ENCODE measurements at places on chromosomes 5 and 9.

GRCh38 chr9:38296807-38297206, 95.7 kb upstream of the ALDH1B1 start:
- DNase-seq = no peak

DNA sequence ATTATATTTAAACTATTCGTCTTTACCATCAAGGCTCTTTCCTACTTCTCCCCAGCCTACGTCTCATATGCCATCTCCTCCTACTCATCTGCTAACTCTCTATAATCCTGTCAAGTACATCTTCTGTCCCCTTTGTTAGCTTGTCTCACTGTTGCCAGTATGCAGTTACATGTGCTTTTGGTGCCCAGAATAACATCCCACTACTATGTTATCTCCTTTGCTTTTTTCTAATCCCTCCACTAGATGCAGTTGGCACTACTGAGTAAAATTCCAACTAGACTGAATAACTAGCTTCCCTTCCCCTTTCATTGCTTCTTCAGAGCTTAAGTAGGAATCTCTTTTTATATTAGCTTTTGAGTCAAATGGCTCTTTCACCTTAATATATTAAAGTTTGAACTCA, 3.0 kb upstream of the ARRDC3 start:
- no peak for DNase-seq

- peak; percentile 20 for DNase-seq
Observed at GRCh38 chr5:78300464-78301045, 6.1 kb upstream of the AP3B1 start.

GRCh38 chr9:68492806-68493205, 47.9 kb downstream of the TMEM252 start:
- DNase-seq = peak; percentile 98

DNA sequence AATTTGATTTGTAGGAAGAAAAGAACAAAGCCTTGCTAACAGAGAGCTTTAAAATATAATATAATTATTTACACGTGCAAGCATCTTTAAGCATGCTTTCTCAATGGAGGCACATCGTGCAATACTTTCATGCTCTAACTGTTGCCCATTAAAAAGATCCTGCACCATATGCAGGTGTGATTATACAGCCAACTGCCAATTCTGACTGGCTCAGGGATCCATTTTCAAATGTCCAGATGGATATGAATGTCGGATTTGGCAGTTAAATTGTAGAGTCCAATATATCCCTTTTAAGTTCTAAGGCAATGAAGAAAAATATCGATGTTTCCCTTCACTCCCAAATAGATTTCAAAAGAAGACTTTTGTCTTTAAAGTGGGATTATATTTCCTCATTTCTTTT, 416.4 kb upstream of the CD180 start:
- peak; percentile 86 for DNase-seq

DNA sequence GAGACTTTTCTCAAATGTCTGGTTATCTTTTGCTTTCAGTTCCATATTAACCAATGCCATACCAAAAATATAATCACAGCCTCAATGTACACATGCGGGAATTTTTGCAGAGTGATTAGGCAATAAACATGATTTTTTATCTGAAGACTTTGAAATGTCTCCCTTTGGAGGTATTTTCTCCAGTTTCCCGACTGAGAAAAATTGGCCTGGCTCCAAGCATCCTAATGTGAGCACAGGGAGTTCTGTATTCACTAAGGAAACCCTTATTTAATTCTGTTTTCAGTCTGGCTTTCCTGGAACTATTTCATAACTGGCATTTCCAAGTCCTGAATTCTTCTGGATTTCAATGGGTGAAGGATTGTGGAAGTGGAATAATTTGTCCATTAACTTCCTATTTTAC, 8.5 kb downstream of the HCN1 start:
- DNase-seq = peak; percentile 58

DNA sequence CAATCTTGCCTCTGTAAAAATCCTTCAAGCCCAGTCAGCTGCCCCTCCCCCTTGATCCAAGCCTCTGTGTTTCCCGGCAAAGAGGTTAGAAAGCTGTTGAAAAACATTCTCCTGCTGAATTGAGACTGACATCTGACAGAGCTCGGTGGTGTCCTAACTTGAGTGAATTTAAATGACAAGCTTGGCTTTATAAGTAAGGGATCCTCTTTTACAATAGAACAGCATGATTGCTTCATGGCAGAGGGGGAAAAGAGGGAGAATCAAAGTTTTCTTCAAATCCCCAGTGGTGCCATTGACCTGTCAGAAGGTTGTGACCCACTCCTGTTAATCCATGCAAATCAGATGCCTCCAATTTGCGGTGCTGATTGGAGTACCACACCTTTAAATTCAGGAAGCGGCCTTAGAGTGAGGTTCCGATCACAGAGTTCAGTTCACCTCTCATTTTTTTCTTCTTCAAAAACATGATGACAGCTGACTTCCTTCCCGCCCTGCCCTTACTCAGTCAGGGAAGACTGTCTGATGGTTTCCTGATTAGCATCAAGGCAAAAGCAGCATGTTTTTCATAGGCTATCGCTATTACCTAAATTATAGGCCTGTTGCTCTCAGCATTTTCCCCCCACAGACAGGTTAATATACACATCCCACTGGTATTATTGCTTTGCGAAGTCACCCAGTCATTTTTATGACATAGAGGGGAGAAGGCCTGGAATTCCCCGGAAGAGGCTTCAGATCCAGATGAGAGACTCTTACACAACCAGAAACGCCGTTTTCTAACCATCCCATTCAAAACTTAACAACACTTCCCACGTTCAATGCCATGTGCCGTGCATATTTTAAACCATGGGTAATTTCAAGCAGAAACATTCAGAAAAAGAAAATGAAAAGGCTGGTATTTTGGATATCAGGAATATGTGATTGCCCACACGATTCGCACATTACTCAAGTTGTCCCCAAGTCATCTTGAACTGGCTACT, 141.4 kb downstream of the EBF1 start:
- no peak for DNase-seq

DNA sequence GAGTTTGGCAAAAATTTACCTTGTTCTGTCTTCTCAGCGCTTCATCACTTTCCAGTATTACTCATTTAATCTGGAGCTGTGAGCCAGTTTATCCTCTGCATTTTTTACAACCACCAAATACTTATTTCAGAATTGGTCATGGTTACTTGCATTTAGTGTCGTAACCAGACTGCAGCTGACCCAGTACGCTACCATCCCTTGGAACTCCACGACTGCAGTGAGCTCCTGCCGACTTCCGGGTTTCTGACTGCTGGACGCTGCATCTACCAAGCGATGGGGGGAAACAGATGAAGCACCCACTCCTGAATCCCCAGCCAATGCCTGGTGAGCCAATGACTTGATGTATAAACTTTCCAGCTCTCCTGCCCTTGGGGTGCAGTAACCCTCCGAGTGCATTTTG, 174.4 kb upstream of the PRLR start:
- no peak for DNase-seq

DNA sequence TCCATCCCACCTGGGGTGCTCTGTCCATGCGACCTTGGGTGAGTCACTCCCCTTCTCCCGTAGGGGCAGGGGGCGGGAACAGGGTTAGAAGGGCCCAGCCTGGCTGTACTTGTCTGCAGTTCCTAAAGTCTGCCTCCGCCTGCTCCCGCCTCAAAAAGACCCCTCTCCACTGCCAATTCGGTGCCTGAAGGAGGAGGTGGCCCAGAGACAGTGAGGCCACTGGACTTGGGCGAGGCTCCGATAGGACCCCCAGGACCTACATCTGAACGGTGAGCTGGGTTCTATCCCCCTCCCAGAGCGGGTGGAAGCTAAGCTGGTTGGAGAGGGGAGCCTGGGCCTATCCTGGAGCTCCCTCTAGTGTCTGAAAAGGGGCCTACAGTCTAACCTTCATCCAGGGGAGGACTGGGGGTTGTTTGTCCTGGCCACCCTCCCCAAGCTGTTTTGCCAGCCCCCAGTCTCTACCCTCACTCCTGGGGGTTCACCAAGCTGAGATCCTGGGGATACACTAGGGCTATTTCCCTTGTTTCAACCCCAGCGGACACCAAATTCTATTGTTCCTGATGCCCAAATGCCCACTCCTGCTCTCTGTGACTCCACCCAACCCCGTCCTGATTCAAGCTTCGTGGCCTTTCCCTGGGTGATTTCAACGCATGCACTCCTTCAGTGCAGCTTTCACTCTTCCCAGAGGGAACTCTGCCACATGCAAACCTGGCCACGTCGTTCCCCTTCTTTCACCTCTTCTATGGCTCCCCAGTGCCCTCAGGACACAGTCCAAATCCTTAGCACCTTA, 6.1 kb upstream of the CRB2 start:
- peak; percentile 65 for DNase-seq

DNA sequence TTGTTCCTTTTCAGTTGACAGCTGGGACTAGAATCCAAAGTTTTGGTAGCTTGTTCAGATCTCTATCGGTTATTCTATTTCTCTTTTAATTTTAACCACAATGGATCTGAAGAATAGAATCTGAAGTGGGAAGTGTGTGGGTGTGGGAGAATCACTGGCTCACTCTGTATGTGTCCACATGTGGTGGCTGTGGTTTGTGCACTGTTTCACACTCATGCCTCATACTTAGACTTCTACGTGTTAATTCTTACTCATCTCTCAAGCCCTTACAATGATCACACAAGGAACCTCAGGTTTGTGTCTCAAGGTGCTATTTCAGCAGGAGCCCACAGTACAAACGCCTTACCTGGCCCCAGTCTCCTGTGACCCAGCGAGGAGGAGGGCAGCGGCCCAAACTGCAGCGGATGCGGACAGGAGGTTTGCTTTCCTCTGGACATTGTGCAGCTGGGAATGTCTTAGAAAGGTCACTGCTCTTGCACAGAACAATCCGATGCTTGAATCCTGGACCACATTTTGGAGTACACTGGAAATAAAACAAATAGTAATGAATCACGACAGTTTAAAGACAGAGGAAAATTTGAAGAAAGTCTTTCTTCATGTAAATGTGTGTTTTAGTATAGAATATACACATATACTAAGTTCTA, 309.1 kb downstream of the ADAMTS6 start:
- DNase-seq = no peak

DNA sequence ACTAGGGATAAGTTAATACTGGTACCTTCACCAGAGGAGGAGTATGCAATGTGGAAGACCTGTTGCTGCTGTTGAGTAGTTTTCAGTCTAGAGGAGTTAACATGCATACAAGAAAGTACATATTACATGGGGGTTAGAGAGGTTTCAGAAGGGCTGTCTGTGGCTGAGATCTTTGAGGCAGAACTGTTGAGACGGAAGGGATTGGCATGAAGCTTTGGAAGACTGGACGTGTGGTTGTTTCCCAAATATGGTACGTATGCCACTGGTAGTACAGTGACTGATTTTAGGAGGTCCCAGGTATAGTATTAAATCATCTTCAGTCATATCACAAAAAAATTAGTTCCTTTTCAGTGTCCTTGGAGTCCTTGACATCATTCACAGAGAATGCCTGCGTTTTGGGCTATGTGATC, 17.6 kb downstream of the TNFAIP8 start:
- no peak for DNase-seq

DNA sequence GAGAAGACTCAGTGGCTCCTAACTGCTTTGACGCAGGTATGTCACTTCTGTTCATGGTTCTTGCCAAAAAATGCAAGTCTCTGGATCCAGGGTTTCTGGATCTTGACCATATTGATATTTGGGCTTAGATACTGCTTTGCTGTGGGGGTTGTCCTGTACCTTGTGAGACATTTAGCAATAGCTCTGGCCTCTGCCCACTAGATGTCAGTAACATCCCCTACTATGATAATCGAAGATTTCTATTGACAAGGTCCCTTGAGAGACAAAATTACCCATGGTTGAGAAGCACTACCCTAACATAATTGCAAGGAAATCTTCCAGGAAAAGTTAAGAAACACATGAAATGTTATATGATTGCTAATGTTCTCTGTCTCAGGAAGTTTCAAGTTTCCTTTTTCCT, 285.4 kb downstream of the TMEM232 start:
- DNase-seq = peak; percentile 7

All from G401 (cell line).